ENCODE measurements at places on chromosomes 6 and 20.

DNA sequence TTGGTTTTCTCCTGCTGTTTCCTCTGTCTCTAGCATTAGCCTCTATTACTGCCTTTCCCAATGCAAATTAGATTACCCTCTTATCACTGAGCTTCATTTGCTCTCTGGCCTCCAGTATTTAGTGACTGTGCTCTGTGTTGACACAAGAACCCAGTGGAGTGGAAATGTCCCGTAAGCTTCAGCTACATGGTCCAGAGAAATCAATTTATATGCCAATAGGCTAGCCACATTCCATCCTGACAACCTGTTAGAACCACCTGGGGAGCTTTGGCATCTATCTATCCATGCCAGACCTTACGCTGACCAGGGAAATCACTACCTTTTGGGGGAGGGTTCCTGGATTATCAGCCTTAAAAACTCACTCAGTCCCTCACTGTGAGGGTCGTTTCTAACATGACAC, 459.6 kb downstream of the UTRN start:
- no peak for DNase-seq

- DNase-seq: no peak
These were observed 55.8 kb downstream of the ERMARD start for GRCh38 chr6:169807229-169807628.

DNA sequence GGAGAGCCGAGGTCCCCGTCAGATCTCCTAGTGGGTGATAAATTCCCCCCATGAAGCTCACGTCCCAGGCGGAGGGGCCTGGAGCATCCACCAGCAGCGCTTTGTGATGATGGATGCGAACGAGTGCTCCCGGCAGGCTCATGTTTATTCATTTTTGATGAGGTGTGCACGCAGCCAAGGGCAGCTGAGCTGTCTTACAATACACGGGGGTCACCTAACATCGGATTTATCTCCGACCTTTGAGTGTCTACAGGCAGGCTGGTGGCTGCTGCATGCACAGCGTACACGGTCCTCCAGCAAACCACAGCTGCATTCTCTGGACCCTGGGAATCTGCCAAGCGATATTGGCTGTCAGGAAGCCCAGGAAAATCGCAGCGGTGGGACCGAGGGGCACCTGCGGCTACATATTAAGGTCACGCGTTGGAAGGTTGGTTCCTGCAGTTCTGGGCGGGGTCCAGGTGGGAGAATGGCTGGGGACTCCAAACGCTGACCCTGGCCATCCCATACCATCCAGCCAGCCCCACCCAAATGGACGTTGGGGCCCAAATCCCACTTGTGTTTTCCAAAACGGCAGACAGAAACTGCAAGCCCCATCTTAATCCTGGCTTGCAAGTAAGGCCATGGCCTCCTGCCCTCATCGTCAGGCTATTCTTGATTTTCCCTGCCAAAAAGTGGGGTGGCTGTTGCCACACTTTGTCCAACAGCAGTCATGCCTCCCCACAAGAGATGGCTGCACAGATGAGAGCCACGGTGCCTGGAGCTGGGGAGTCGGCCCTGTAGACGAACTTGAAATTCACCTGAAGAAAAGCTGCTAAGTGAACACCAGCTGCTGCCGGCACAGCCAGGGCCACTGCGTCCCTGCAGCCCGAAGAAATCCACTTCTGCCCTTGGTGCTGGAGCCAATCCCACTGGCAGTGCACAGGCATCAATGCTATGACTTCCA, 399.9 kb downstream of the TAF4 start:
- DNase-seq: no peak

DNA sequence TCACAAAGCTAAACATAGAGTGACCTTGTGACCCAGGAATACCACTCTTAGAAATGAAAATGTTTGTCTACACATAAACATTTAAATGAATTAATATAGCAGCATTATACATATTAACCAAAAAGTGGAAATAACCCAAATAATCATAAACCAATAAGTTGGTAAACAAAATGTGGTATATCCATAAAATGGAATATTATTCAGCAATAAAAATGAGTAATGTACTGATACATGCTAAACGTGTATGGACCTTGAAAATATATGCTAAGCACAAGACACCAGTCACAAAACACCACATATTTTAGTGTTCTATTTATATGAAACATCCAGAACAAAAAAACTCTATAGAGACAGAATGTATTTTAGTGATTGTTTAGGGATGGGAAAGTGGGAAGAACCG, 68.9 kb upstream of the FUT9 start:
- DNase-seq: no peak

GRCh38 chr20:47055699-47056369, 161.2 kb downstream of the EYA2 start:
- no peak for DNase-seq

- no peak for DNase-seq
These were observed 95.8 kb downstream of the TMEM242 start for GRCh38 chr6:157227202-157228166.

- DNase-seq: no peak
These were observed 296.1 kb downstream of the ZFAND3 start for GRCh38 chr6:38115626-38116008.

DNA sequence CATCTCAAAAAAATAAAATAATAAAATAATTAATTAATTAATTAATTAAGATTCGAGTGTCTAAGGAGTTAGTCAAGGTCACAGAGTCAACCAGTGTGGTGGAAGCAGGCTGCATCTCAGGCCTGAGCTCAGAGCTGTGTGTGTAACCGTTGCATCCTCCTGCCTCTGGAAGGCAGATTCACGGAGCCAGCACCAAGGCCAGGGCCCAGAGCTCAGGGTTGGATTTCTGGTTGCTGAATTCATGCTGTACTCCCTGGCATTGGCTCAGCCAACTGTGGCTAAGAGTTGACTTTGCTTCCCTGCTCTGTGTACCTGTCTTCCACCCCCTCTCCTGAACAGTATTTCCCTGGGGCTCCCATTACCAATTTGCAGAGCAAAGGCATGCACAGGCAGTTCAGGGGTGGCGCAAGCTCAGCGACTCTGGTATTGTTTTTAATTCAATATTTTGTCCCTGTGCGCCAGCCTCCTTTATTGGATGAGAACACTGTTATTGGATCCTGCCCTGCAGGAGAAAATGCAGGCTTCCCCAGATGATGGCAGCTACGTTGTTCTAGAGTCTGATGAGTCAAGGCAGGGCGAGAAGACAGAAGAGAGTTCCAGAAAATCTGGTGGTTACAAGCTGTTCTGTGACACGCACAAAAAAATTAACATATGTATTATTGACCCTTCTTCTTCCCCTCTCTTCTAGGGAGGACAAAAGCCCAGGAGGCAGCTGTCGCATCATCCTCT, 12.3 kb upstream of the CTNNBL1 start:
- no peak for DNase-seq

- DNase-seq: no peak
These were observed 14.7 kb upstream of the RCAN2 start for GRCh38 chr6:46505693-46506512.

DNA sequence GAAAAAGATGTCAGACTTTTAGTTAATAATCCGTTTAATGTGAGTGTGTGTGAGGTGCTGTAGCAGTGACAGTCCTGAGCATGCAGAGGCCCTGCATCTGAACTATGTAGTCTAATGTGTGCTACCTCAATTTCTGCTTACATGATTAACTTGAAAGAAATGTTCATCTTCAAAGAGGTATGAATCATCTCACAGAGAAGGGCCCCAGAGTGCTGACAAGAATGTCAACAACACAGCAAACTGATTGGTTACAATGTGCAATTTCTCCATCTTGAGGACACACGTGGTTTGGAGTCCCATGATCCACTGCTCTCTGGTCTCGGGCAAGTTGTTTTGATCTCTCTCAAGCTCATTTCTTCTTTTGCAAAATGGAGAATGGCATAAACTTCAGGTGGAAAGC, 61.7 kb upstream of the EMILIN3 start:
- peak; percentile 1 for DNase-seq

DNA sequence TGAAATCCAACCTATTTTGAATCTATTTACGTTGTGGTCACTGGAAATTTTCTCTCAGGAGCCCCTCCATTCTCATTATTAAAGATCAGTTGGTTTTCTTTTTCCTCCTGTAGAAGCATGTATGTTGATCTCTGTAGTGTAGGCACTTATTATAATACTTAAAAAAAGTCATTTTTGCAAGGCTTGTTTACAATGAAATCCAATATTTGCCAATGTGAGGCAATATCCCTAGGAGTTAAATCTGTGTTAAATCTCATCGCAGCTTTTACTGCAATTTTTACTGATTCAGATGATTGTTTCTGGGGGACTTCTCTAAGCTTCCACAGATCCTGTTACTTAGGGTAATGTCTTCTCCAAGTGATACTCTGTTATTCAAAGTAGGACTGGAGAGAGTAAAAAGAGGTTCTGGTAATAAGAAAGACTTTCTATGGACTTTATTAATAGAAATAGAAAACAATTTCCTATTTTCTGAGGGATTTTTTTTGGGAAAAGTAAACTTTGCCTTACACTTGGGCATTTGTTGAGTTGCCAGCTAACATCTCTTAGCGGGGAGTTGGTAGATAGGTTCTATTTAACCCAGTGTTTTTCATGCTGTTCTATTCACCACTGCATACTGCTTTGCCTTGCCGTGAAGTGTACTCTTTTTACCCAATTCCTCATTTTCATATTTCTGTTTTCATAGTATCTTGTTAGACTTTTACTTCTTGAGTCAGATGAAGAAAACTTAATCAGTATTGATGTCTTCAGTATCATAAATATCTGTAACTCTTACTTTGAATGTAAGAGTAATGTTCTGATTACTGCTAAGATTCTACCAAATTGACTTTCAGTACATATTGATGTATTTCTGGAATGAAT, 48.6 kb downstream of the CDKAL1 start:
- DNase-seq: no peak

GRCh38 chr6:150966786-150967185, 101.3 kb downstream of the MTHFD1L start:
- DNase-seq: no peak

- DNase-seq: no peak
These were observed 146.5 kb upstream of the ZNF217 start for GRCh38 chr20:53739799-53740785.

- no peak for DNase-seq
These were observed 117.9 kb downstream of the JAG1 start for GRCh38 chr20:10555865-10556308.

DNA sequence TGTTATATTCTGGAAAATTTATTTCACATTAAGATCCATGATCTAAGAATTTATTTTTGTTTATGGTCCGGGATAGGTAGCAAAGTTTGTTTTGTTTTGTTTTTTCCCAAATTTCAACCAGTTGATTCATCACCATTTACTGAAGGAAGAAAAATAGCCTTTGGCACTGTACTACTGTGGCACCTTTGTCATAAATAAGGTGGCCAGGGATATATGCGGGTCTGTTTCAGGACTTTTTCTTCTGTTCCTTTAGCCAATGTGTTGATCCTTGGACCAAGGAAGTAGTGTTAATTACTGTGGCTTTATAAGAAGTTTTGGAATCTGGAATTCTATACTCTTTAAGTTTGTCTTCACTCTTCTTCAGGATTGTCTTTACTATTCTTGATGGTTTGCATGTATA, 171.7 kb downstream of the FAXC start:
- no peak for DNase-seq

Data from stimulated activated CD4-positive, alpha-beta T cell treated with anti-CD3 and anti-CD28 coated beads, TNF-alpha, amount 100 ng/mL, for 24 hours (primary cell).